ENCODE measurements at places on chromosomes 5 and 9.

DNA sequence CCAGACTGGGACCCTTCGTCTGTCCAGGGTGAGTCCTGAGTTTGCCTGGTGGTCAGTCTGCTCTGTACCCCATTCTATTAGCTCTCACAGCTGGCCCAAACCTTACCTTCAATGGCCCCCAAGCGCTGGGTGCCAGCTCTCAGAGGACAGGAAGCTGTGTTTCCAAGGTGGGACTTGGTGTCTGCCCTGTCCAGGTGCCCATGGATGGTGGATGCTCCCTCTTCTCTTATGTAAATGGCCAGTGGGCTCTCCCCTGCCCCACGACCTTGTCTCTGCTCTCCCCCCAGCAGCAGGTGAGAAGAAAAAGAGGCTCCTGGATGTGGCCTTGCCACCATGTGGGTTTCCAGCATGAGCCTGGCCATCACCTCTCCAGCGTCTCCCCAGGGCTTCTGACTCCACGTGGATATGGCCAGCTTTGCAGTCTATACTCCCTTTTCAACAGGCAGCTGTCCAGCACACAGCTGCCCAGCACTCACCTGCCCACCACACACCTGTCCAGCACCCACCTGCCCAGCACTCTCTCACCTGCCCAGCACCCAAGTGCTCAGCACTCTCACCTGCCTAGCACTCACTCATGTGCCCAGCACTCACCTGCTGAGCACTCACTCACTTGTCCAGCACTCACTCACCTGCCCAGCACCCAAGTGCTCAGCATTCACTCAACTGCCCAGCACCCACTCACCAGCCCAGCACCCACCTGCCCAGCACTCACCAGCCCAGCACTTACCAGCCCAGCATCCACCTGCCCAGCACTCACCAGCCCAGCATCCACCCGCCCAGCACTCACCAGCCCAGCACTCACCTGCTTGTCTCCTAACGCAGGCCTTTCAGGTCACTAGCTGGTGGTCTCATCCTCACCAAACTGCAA, 136.2 kb upstream of the IRX2 start:
- no peak for DNase-seq

GRCh38 chr5:432928-433791, 9.8 kb upstream of the EXOC3 start:
- DNase-seq, result no peak

DNA sequence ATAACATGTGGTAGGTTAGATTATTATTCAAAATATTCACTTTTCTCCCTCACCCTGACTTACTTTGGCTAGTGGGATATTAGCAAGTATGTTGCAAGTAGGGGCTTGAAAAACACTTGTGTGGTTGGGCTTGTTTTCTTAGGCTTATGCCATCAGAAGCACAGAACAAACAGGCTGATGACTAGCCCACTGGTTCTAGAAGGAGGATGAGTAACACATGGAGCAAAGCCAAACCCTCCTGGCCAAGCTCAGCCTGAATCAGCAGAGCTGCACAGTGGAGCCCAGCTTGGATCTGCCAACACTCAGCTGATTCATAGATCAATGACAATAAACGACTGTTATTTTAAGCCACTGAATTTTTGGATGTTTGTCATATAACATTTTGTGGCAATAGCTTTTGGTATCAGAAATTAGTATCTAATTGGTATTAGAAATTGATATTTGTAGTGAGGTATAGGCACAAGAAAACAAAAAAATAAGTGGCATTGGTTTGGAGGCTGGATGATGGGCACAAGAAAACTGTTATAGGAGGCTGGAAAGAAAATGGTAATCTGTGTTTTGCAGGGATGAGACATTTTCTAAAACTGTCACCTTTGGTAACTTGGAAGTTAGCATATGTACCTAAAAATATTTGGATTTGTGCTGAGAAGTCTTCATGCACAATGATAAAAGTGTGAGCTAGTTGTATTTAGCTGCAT, 46.1 kb upstream of the ZBED3 start:
- DNase-seq, result no peak

DNA sequence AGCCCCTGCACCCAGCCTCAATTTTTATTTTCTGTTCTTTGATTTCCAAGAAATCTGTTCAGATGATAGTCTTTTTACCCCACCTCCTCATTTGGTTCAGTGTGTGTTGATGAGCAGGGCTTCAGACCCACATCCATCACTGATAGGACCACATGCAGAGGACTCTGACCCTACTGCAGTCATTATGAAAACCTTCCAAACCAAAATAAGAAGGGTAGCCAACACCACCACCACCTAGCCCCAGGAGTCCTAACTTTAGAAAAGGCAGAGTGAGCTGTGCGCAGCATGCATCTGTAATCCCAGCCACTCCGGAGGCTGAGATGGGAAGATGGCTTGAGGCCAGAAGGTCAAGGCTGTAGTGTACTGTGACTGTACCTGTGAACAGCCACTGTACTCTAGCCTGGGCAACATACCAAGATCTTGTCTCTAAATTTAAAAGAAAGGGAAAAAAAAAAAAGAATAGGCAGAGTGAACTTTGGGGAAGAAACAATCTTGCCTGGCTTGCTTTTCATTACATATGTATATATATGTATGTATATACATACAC, 13.0 kb downstream of the CDKN2AIPNL start:
- no peak for DNase-seq

DNA sequence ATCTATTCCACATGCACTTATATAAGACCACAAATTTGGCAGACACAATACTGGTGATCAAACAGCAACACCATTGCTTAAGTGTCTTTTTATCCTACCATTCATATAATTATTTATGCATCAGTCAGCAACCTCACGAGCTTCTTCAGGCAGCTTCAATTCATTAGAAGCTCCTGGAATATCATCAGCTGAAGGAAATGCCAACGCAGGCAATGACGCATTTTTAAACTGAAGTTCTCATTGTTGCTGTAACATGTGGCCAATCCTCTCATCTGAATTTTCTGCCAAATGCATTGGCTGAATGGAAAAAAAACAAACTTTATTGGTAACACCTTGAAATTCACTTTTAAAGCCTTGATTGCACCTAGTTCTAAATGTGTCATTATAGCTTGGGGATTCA, 376.4 kb upstream of the RGMB start:
- no peak for DNase-seq

GRCh38 chr5:1217596-1218206, 7.5 kb upstream of the SLC6A18 start:
- no peak for DNase-seq

GRCh38 chr9:72476617-72477437, 44.6 kb upstream of the TMC1 start:
- no peak for DNase-seq

- no peak for DNase-seq
Measured at GRCh38 chr5:124402144-124402581, 344.3 kb downstream of the ZNF608 start.

DNA sequence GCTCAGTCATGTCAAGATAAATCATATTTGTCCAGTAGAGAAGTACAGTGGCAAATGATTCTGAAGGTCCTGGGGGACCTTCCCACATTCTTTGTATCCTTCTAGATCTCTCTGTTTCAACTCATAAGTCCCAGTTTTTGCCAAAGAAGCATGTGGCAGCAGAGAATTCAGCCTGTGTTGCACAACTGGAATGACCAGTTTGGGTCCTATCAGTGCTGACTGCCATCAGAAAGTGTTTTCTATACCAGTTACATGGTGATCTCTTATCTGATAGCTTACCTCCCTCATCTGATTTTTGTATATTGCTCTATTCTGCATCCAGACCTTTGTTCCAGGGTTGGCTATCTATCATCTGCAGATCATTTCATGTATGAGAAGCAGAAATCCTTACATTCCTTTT, 21.7 kb downstream of the GM2A start:
- no peak for DNase-seq

DNA sequence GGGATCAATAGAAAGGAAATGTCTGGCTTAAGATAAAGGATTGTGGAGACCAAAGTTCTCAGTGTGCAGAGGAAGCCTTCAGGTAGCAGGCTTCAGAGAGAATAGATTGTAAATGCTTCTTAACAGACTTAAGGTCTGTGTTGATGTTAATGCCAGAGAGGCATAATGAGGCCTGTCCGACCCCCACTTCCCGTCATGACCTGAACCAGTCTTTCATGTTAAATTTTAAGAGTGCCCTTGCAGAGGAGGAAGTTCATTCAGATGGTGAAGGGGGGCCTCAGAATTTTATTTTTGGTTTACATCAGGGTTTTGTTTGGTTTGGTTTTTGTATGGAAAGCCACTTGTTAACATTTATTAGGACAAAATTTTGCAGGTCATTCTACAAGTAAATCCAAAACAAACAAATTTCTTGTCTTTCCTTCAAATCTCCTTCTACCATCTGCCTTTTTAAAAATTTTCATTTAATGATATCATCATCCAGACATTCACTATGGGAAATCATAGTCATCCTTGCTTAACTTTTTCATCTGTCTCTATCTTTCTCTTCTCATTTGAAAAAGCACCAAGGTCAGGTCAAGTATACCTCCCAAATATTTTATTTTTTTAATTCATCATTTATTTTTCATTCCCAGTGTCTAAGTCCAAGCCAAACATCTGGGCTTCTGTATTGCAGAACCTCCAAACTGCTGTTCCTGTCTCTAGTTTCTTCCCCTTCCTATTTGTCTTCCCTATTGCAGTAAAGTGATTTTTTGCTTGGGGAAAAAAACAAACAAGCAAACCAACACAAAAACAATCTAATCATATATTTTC, 6.9 kb upstream of the ABCA1 start:
- no peak for DNase-seq

DNA sequence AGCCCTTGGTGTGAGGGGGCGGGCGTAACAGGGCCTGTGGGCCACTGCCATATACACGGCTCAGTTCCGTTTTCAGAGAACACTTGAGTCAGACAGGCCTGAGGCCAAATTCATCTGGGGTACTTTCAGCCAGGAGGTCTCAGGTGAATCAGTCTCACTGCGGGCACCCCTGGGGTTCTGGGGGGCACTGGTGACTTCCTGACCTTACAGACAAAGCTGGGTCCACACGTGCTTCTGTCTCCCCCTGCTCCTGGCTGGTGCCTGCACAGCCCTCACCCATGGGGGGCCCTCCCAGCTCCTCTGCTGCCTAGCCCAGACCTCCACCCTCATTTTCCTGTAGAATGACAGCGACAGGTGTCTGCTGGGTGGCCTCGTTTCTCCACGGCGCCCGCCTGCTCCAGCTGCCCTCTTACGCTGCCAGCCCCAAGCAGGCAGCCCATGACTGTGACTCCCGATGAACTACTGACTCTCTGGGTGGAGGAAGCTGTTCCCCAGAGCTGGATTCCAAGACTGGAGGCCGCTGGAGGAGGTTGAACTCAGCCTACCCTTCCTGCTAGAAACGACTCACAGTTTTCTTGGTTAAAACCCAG, 374.1 kb upstream of the IRX4 start:
- no peak for DNase-seq

- no peak for DNase-seq
Measured at GRCh38 chr9:89594811-89595550, 9.8 kb upstream of the GADD45G start.

- DNase-seq, result no peak
Measured at GRCh38 chr5:138109463-138110265, 25.8 kb downstream of the WNT8A start.

DNA sequence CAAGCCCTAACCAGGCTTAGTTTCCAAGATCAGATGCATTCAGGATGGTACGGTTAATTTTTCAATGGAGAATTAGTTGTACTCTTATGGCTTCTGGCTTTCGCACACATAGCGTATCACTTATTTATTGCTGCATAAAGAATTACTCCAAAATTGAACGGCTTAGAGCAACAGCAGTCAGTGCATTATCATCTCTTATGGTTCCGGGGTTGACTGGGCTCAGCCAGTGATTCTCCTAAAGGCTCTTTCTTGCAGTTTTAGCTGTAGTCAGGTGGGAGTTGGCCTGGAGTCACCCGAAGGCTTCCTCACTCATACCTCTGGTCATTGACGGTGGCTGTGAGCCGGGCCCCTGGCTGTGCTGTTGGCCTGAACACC, 595 bp upstream of the GRHPR start:
- DNase-seq, result no peak

- DNase-seq, result no peak
Measured at GRCh38 chr5:389891-390622, 52.9 kb upstream of the EXOC3 start.

DNA sequence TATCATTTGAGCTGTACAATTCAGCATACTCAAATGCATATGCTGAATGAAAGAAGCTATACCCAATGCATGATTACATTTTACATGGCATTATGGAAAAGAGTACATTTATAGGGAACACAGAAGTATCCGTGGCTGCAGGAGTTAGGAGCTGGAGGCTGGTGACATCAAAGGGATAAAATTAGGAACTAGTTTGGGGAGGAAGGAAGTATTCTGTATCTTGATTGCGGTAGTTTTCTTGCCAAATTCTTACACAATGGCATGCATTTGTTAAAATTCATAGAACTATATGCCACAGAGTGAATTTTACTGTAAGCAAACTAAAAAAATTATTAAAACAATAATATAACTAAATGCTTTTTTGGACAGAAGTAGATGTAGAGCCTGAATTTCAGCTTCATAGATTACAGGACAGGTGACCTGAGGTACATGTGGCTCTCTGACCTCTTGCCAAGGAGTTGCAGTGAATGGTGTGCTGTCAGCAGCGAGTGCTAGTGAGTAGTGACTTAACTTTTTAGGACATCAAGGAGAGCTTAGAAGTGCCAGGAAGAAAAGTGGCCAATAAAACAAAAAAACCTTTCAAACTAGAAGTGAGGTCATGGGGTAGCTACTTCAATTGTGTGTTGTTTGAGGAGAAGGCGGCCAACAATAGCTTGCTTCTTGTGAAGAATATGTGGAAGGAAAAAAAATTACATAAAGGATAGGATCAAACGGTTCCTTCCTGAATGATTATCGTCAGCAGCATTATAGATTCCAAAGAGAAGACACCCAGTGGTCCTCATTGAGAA, 514.9 kb upstream of the CLINT1 start:
- no peak for DNase-seq

DNA sequence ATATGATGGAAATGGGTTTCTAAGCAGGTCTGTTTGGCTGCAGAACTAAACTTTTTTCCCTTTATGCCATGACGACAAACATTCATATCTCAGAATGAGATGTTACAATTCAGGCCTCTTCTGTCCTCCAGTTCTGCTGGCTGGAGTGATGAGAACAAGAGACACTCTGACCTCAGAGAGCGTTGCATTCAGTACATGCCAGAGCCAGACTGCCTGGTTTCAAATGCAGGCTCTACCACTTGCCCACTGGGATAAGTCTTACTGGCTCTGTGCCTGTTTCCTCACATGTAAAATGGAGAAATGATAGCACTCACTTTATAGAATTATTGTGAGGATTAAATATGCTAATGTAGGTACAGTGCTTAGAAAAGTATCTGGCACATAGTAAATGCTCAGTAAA, 24.8 kb upstream of the TOMM5 start:
- DNase-seq, result no peak

- DNase-seq, result no peak
Measured at GRCh38 chr5:54206580-54207229, 103.7 kb downstream of the ARL15 start.
